Nucleus accumbens (tissue), 56 donors: ENCODE measurements at places on chromosomes 5 and 9.

DNA sequence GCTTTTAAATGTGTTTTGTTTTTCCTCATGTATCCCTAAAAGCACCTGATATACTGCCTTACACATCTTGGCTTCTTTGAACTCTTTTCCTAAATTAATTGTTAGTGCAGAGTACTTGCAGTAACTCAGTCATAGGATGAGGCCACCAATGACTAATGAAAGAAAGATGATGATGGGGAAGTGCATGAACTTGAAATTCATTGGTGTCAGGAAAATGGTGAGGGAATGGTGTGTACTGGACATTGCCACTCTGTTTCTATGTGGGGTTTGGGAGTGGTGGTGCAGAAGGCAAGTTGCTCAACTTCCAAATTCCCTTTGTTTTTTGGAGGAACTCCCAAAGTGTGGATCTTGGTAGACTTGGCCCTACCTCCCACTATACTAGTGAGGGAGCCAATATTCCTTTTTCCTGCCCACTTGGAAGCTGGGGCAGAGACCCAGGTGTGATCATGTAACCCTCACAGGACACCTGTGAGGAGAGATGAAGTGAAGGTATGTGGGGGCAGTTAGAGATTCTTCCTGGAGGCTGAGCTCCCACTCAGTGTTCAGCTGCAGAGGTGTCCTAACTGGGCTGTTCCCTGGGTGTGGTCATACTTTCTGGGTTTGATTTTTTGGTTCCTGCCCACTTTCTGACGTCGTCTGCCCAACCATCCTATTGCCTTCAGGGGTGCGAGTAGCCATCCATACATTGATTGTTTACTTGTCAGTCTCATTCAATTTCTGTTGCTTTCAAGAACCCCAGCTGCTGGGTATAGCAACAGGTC lies 298.5 kb downstream of the MAST4 start:
- DNase-seq, result no peak

DNA sequence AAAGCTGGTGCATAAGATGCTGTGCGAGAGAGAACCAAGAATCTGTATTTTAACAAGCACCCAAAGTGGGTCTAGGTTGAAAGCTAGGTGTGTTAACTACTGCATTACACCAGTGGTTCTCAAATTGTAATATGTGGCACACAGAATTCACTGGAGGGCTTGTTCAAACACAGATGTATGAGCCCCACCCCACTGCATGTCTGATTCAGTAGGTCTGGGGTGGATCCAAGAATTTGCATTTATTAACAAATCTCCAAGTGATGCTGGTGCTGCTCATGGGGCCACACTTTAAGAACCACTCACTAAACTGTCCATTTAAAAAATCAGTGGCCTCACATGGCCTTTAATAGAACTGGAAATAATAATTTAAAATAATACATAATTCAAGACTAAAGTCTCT lies 40.4 kb downstream of the LPAR1 start:
- DNase-seq, result no peak

GRCh38 chr9:136941231-136942111 lies 3.1 kb downstream of the FBXW5 start:
- no peak for DNase-seq

DNA sequence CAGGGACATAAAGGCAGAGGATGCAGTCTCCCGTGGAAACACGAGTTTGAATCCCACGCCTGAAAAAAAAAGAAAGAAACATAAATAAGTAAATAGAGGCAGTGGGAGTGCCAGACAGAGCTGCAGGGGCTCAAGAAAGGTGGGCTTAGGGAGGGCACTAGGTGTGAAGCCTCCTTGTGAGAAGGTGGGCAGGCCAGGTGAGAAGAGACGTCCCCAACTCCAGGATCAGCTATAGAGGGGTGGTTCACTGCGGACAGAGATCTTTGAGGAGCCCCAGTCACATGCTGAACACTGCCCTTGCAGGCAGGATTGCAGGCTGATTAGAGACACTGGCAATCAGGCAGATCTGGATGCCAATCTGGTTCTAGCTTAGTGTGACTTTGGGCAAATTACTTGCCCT lies 172.1 kb downstream of the RGS3 start:
- no peak for DNase-seq

GRCh38 chr9:86983620-86984259 lies 36.4 kb upstream of the GAS1 start:
- no peak for DNase-seq

DNA sequence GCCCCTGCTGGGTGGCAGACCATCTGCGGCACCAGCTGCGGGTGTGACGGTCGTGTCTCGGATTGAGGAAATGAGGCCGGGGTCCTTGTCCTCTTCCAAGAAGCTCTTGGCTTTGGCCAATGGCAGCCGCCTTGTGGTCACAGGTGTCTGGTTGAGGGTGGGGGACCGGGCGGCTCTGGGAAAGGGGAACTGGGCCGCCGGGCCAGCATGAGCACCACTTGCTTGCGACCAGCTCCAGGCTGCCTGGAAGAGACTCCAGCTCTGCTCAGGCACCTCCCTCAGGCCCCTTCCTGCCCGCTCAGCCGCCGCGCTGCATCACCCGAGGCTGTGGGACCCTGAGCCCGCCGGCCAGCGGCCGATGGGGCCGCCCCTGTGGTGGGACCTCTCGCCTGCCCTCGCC lies 59.7 kb downstream of the RXRA start:
- DNase-seq, result no peak

GRCh38 chr5:156914371-156914737 lies 48.7 kb downstream of the TIMD4 start:
- DNase-seq, result no peak
